ENCODE measurements at places on chromosomes 3 and 15. TPM values are rescaled to one million over a fixed set of nuclear protein-coding genes. Genes with fewer than 3 reads are reported as not detected.

MEF2A gene
- polyA plus RNA-seq: 53.1 TPM

MEIS2 gene
- polyA plus RNA-seq: 129 TPM

IGF2BP2 gene
- polyA plus RNA-seq: 76.0 TPM

PLXNA1 gene
- polyA plus RNA-seq: 36.6 TPM

CACNA2D2 gene
- polyA plus RNA-seq: 16.5 TPM

EXOSC7 gene
- polyA plus RNA-seq: 41.2 TPM

HYKK gene
- 9.1 TPM for polyA plus RNA-seq

TMEM40 gene
- polyA plus RNA-seq: 1.8 TPM

KLF15 gene
- 2.6 TPM for polyA plus RNA-seq

ISL2 gene
- polyA plus RNA-seq: 0.14 TPM

DNA sequence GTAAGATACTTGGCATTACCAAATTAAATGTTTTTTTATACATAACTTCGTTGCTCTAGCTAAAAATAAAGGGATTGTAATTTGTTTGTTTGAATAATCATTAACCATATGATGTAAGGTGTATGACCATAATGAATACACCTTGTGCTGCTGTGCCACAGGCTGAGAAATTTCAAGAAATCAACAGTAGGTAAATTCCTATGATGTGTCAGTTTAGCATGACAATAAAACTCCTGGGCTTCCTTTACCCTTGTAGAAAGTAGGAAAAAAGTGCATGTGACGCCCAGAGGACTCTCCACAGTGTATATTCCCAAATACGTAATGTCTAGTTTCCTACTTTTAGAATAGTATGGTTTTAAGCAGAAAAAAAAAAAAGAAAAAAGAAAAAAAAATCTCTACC is 208.1 kb downstream of the SATB1 start:
- DNase-seq: no peak

- no peak for DNase-seq
Observed at GRCh38 chr15:36491912-36492311, 87.5 kb upstream of the CDIN1 start.

DNA sequence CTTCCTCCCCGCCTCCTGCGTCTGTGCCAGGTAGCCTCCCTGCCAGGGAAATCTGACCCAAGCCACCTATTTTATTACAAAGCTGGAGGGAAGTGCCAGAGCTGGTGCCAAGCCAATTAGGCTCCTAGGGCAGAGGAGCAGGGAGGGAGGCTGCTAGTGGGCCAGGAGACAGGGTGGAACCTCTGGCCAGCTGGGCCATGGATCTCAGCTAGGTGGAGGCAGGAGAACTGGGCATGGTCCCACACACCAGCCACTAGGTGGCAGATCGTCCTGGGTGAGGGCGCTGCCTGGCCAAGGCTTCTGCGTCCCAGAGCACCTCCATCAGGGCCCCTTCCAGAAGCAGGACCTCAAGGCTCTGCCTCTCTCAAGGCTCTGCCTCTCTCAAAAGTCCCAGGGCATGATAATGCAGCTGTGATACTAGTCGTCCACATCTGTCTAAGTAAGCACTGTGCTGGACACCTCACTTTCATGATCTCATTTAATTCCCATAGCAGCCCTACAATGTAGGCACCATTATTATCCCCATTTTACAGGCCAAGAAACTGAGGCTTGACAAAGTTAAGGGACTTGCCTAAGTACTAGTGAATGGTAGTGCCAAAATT is 4.5 kb upstream of the RFT1 start:
- DNase-seq: no peak

GRCh38 chr15:90914305-90915080 is 11.4 kb downstream of the MAN2A2 start:
- no peak for DNase-seq

GRCh38 chr3:182959474-182960350 is 20.6 kb downstream of the DCUN1D1 start:
- DNase-seq: no peak

- no peak for DNase-seq
Observed at GRCh38 chr15:64807751-64808222, 17.7 kb downstream of the PIF1 start.

DNA sequence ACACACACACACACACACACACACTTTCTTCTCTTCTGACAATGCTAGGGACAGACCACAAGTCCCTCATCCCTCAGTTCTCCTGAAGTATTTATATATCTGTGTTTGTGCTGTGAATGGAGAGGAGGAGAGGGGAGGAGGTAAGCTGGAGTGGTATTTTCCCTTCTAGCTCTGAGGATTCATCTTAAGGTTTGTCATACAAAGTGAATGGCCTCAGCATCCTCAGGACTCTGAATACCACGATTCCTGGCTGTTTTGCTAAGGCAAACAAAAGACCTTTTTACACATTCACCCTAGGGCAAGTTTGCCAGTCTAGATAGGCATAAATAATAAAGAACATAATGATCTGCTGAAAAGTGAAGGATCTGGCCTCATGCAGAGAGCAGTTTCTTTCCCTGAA is 65.7 kb upstream of the CHMP2B start:
- no peak for DNase-seq

DNA sequence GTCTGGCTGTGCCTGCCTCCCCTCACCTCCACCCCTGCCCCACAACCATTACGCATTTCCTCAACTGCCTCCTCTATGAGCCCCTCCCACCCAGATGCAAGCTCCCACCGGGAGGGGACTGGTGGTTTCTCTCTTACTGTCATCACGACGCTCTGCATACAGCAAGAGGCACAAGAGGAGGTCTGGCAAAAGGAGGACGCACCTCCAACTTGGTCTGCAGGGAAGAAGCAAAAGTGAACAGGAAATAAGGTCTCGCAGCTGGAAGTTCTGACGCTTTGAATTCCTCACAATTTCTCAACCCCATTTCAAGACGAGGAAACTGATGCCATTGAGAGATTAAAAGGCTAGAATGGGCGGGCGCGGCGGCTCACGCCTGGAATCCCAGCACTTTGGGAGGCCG is 42.3 kb upstream of the MUC4 start:
- no peak for DNase-seq

DNA sequence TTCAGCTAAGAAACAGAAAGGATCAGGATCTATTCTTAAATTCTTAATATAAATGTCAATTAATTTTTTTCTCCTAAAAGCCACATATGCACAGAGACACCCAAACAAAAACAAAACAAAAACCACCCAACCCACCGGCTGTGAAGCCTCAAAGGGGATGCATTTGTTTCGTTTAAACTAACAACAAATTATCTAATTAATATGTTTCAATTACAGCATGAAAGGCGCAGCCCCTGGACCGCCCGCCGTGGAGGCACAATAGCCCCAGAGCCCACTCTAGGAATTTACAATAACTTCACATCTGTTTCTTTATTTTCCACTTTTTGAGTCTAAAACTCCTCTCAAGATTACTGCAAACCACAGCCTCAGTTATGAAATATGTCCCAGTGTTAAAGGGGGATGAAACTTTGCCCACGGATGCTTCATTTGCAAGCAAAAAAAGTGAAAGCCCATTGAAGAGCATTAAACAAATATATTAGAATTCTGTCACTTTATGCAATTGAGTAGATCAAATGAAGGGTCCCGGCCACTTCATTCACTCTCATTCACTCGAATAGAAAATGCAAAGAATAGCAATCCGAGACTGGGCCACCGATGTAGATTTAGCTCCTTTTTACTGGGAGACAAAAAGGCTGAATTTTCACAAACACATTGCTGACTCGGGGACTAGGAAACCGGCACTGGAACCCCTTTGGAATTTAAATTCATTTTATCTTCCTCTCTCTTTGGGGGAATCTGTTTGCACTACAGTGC is 6.0 kb downstream of the FOXB1 start:
- DNase-seq: no peak

- DNase-seq: no peak
Observed at GRCh38 chr3:139979991-139980390, 45.0 kb downstream of the CLSTN2 start.

DNA sequence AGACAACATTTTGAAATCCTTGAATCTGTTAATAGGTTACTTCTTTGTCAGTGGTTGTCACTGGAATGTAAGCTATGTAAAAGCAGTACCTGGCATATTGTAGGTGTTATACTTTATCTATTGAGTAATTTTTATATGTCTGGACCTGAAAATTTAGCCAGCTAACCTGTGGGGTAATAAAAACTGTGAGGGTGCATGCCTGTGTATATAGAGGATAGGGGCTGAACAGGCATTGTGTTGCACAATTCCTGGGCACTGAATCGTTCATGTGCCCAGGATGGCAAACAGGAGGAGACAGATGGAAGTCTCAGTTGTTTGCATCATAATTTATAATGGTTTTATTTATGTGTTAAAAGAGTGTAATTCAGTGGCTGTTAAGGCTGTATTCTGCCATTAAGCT is 67.1 kb downstream of the ARMC8 start:
- DNase-seq: no peak

DNA sequence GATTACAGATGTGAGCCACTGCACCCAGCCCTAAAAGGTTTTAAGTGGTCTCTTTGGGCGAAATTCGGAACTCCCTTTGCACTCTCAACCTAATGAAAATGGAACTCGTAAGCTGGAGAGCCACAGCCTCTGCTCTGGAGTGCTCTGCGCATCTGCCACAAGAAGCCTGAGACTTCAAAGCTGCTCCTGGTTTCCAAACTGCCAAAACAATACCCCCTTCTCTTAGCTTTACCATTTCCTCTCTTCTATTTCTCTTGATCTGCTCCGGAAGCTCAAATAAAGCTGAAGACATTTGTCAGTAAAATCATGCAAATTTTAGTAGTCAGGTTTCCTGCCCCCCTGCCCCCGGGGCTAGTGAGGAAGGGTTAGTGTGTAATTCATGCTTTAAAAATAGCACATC is 312.7 kb downstream of the MFSD1 start:
- no peak for DNase-seq

- DNase-seq: no peak
Observed at GRCh38 chr3:24496529-24497482, 2.2 kb upstream of the THRB start.
